ENCODE measurements at places on chromosomes 13 and 19.
A peak's percentile ranks its signal among the peaks of the same experiment; 100 is the strongest.

DNA sequence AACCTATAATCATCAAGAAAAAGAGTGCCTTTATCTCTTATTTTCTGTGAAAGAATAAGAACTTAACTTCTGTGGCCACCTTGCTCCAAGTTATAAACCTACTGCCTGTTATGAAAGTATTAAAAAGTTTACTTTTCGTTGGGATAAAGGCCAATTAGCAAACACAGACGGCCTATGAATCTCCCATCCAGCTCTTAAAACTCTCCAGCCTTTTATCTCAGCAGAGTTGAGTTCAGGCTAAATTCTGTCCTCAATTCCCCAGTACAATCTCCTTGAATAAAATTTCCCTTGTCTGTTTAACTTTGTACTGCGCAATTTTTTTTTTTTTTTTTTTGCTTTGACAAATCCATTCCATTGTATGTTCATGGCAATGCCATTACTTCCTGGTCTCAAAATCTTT is 1058.4 kb downstream of the SLITRK5 start:
- H3K4me3 ChIP-seq, result no peak overlapping the region
- H3K4me1 ChIP-seq, result no peaks in the 10 kb centered on the region
- no peaks in the 10 kb centered on the region for H3K36me3 ChIP-seq
- no peak for DNase-seq
- H3K27ac ChIP-seq, result no peak overlapping the region

DNA sequence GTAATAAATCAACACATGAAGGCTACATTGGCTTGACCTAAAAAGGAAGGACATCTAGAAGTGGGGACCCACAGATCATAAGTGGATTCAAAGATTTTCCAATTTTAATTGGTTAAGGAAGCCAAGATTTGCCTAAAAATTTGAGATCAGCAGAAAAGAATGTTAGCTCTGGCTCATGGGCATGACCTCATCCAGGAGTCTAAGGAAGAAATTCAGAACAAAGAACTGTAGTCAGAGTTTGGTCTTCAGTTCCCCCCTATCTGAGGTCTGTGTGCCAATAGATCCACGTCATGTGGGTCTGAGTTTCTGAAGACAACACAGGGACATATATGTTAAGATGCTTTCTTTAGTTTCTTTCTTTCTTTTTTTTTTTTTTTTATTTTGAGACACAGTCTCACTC is 648.8 kb upstream of the SPRY2 start:
- H3K27me3 ChIP-seq, result no peaks in the 10 kb centered on the region
- H3K27ac ChIP-seq, result no peak overlapping the region
- no peaks in the 10 kb centered on the region for H3K36me3 ChIP-seq
- no peaks in the 10 kb centered on the region for H3K4me1 ChIP-seq
- H3K4me3 ChIP-seq, result no peak overlapping the region

DNA sequence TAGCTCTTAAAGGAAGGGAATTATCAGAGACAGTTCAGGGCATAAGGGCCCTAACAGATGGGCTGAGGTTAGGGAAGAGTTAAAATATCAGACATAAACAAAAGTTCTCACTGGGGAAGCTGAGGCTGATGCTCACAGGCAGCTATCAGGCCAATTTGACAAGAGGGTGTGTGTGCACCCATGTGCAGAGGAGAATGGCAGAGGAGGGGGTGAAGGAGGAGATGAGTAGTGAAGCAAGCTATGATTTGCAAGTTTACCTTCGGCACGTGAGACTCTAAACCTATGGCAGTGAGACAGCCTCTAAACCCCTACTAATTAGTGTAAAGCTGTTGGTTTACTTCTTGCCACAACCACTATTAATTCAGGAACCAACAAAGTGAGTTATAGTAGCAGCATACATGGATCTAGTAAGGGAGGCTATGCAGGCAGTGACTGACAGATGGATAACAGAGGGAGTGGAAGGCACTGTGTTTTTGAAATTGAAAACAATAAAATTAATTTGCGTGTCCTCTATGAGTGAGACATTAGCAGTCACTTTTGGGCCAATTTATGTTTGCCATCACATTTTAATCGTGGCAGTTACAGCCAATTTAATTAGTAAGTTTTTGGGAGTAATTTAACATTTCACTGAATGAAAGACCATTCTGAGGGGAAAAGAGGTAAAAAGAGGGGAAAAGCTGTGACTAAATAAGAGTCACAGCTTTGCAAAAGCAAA is 99.6 kb upstream of the HTR2A start:
- H3K27me3 ChIP-seq, result no peaks in the 10 kb centered on the region
- no peak overlapping the region for H3K4me3 ChIP-seq
- H3K36me3 ChIP-seq, result no peaks in the 10 kb centered on the region
- no peak for DNase-seq
- H3K27ac ChIP-seq, result no peak overlapping the region

GRCh38 chr13:83024955-83025594 is 857.2 kb downstream of the SLITRK1 start:
- no peak for DNase-seq
- no peak overlapping the region for H3K4me3 ChIP-seq
- no peaks in the 10 kb centered on the region for H3K4me1 ChIP-seq
- no peak overlapping the region for H3K27ac ChIP-seq
- H3K27me3 ChIP-seq, result no peaks in the 10 kb centered on the region
- no peaks in the 10 kb centered on the region for H3K36me3 ChIP-seq

GRCh38 chr19:16788479-16788878 is 40.7 kb upstream of the SIN3B start:
- H3K4me3 ChIP-seq, result no peak overlapping the region
- no peaks in the 10 kb centered on the region for H3K4me1 ChIP-seq
- no peaks in the 10 kb centered on the region for H3K27me3 ChIP-seq
- no peak for DNase-seq
- H3K36me3 ChIP-seq, result no peaks in the 10 kb centered on the region

- no peaks in the 10 kb centered on the region for H3K4me1 ChIP-seq
- H3K27ac ChIP-seq, result no peak overlapping the region
- no peak overlapping the region for H3K4me3 ChIP-seq
- no peaks in the 10 kb centered on the region for H3K27me3 ChIP-seq
- DNase-seq, result no peak
Observed at GRCh38 chr13:31747291-31747690, 8.0 kb downstream of the RXFP2 start.

DNA sequence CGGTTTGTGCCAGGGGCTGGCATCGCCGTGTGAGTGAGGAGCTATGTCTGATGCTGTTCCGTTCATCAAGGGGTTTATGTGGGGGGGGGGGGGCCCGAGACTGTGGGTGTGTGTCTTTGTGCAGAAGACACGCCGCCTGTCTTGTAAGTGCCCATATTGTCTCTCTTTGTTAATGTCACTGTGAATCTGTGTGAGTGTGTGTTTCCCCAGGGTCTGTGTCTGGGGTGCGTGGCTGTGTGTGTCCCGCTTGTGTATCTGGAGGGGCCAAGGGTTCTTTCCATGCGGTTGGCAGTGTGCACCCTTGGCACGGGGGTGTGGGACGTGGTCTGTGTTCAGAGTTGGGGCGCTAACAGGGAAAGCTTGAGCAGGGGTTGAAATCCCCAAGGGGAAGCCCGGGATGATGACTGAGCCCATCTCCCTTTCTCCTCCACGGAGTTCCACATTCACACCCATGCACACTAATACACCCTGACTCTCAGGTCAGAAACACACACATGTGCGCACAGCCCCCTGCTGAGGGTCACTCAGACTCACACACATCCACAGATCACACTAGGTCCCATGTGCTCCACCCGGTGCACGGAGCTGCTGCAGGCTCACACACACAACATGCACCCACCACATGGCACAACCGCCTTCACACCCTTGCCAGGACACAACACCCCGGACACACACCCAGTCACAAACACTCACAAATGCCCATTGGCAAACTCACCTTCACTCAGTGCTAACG is 1.8 kb downstream of the NCAN start:
- H3K27me3 ChIP-seq, result peaks cover 14% of the 10 kb centered on the region
- no peaks in the 10 kb centered on the region for H3K4me1 ChIP-seq
- H3K4me3 ChIP-seq, result no peak overlapping the region
- H3K27ac ChIP-seq, result no peak overlapping the region
- DNase-seq, result no peak
- no peaks in the 10 kb centered on the region for H3K36me3 ChIP-seq

GRCh38 chr19:18699403-18700054 is 16.0 kb downstream of the CRTC1 start:
- peaks cover 3% of the 10 kb centered on the region for H3K4me1 ChIP-seq
- no peak overlapping the region for H3K4me3 ChIP-seq
- H3K27me3 ChIP-seq, result no peaks in the 10 kb centered on the region
- no peaks in the 10 kb centered on the region for H3K36me3 ChIP-seq
- DNase-seq, result no peak

DNA sequence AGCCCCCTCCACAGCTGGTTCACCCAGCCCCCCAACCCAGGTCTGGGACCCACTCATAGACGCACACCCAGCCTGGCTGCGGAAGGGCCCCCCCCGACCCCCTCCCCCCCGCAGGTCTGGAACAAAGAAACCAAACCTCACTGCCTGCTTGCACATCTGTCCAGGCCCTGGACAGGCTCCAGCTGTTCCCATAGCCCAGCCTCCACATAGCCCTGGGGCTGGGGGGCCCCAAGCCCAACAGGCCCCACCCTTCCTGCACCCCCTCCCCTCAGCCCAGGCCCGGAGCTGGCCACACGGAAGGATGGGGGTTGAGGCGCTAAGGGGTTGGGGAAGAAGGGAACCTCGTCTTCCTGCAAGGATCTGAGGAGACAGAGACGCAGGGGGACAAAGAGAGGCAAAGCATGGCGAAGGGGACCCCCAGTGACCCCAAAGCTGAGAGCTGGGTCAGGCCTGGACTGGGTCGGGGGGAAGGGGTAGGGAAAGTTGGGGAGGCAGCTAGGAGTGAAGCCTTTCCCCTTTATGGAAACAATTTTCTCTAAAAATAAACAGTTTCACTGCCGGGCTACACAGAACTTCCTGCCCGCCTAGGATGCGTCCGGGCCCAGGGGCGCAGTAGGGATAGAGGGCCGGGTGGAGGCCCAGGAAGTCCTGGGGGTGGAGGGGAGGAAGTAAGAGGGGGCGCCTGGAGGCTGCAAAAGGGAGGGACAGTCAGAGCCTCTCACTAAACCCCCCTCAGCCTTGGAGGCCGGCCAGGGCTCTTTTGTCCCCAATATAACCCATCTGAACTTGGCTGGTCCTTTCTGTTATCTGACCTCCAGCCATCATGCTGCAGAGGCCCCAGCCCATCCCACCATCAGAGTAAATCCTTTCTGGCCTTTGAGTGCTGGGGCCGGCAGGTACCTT is 2.4 kb downstream of the KANK2 start:
- peak; percentile 92 for DNase-seq
- H3K4me3 ChIP-seq, result peak overlapping the region; percentile 42
- no peaks in the 10 kb centered on the region for H3K27me3 ChIP-seq
- peak overlapping the region; percentile 65 for H3K27ac ChIP-seq
- peaks cover 11% of the 10 kb centered on the region for H3K4me1 ChIP-seq

- no peaks in the 10 kb centered on the region for H3K27me3 ChIP-seq
- H3K27ac ChIP-seq, result peak overlapping the region; percentile 99
- DNase-seq, result peak; percentile 93
- peak overlapping the region; percentile 58 for H3K4me3 ChIP-seq
- no peaks in the 10 kb centered on the region for H3K4me1 ChIP-seq
- peaks cover 12% of the 10 kb centered on the region for H3K36me3 ChIP-seq
Observed at GRCh38 chr19:42254089-42254849, 659 bp downstream of the ERF start.

DNA sequence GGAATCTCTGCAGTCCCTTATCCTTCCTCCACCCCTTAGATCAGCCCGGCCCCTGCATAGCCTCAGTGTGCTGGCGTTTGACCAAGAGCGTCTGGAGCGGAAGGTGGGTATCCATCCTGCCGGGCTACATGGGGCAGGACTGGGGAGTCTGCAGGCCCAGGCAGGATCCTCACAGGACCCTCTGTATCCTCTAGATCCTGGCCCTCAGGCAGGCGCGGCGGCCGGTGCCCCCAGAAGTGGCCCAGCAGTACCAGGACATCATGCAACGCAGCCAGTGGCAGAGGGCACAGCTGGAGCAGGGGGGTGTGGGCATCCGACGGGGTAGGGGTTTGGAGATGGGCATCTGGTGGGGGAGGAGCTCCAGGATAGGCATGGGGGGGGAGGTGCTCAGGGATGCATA is 8.9 kb downstream of the PODNL1 start:
- peaks cover 4% of the 10 kb centered on the region for H3K36me3 ChIP-seq
- no peak overlapping the region for H3K27ac ChIP-seq
- no peak overlapping the region for H3K4me3 ChIP-seq
- no peaks in the 10 kb centered on the region for H3K27me3 ChIP-seq

DNA sequence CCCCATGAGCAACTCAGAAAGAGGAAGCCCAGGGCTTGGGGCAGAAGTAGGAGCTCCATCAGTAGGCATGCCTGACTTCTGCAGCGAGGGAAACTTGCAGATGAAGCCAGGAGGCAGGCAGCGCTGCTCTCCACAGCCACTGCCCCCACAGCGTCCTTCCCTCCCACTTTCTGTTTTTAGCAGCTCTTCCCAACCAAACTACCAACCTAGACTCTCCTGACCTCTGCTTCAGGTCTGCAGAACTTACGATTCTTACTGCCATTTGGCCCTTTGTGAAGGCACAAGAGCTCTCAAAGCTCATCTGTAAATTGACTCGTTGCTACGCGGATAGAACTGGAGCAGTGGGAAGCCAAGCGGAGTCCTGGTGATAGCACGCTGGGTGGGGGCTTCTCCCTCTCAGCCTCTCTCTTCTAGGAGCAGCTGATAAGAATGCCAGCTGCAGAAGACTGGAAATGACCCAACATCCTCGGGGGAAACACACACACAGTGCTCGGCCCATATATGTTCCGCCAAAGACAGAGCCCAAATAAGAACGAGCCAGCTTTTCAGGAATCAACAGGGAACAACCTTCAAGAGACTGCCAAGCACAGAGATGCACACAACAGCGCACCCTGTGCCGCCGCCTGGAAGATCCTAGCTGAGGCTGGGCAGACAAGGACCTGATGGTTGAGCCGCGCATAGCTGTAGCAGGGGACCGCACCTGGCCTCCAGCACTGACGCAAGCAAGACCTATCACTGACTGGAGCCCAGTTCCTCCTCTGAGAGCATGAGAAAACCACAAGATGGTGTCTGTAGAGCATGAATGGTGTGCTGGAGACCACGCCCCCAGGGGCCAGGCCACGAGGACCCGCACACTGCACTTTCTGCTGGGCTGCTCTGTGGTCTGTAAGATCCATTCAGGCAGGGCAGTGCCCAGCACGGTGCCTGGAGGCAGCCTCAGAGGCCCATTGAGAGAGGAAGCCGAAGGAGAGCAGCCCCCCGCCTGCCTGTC is 15.9 kb upstream of the SLC35E1 start:
- H3K27ac ChIP-seq, result no peak overlapping the region
- H3K27me3 ChIP-seq, result no peaks in the 10 kb centered on the region
- no peak overlapping the region for H3K4me3 ChIP-seq

DNA sequence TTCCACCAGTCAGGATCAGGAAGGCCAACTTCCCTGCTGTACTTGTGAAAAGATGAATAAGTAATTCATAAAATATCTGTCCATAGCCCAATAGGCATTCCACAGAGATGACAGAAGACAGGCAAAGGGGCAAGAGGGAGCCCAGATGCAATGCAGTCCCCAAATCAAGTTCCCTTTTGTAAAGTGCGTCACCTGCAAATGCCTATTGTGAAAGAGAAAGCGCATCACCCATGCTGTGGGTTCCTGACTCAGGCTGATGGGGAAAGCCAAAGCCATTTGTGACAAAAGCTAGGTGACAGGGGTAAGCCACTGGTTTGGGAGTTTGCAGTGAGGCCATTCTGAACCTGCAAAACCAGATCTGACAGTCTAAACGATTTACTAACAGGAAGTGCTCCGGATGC is 157.5 kb upstream of the ZNF536 start:
- no peaks in the 10 kb centered on the region for H3K27me3 ChIP-seq
- H3K4me3 ChIP-seq, result no peak overlapping the region
- DNase-seq, result no peak
- H3K4me1 ChIP-seq, result no peaks in the 10 kb centered on the region

Measured in kidney (tissue), 22 donors.